Testis (tissue), 5 donors: ENCODE measurements at places on chromosomes 2 and 18. TPM values are rescaled to one million over a fixed set of nuclear protein-coding genes. Genes with fewer than 3 reads are reported as not detected.

DNA sequence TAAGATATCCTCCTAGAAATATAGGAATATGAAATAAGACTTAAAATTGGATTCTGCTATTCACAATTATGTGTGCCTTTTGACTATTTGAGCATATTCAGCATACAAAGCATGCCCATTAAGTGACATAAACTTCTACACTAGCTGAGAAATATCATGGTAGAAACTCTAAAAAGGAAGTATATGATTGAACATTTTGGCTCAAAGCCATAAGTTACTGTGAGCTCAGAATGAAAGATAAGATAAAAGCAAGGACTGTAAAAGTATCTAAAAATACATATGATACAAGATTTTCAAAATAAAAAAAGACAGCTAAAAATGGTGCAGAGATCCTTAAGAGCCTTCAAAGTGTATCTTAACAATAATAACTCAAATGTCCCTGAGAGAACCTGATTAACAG, 340.5 kb upstream of the SLC39A10 start:
- no peak for DNase-seq
- no peaks in the 10 kb centered on the region for H3K36me3 ChIP-seq
- H3K4me1 ChIP-seq: no peaks in the 10 kb centered on the region
- no peak overlapping the region for H3K27ac ChIP-seq
- no peaks in the 10 kb centered on the region for H3K27me3 ChIP-seq

DNA sequence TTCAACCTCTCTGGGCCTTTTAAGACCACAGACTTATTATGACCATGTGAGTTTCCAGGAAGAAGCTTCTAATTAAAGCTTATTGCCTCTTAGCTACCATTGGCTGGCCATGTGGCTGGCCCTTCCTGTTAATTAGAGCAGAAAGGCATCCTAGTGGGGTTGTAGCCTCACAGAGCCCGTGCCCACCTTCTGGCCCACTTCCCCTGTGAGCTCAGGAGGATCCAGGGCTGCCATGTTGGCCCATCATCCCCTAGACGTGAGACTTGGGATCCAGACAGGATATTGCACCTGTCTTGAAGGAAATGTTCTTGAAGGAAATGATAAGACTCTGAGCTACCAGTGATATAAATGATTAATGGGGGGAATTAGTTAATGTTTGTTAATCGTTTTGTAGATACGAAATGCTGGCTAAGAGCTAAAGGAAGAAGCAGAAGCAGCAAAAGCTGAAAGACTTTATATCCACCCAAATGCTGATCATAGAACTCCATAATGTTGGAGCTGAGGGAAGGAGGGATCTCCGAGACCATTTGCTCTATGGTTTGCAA, 255.4 kb downstream of the CLIP4 start:
- no peaks in the 10 kb centered on the region for H3K36me3 ChIP-seq
- H3K27ac ChIP-seq: no peak overlapping the region
- no peaks in the 10 kb centered on the region for H3K4me1 ChIP-seq
- H3K27me3 ChIP-seq: no peaks in the 10 kb centered on the region
- no peak overlapping the region for H3K4me3 ChIP-seq

DNA sequence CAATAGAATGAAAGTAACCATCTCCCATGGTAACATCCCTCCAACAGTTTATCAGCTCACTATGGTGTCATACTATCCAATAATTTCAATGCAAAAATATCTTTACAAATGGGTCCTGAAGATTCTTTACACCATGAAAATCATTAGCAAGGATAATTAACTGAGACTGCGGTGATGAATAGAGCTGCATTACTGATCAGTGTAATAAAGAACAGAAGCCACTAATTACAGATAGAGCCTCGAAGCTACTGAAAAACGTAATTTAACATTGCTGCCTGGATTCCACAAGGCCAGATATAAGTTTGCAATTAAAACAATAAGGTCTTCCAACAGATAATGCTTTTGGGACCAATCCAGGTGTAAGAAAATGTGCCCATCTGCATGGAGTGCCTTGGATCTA, 1245.8 kb upstream of the SLC39A10 start:
- H3K4me1 ChIP-seq: no peaks in the 10 kb centered on the region
- no peaks in the 10 kb centered on the region for H3K27me3 ChIP-seq
- DNase-seq: no peak
- no peak overlapping the region for H3K27ac ChIP-seq

DNA sequence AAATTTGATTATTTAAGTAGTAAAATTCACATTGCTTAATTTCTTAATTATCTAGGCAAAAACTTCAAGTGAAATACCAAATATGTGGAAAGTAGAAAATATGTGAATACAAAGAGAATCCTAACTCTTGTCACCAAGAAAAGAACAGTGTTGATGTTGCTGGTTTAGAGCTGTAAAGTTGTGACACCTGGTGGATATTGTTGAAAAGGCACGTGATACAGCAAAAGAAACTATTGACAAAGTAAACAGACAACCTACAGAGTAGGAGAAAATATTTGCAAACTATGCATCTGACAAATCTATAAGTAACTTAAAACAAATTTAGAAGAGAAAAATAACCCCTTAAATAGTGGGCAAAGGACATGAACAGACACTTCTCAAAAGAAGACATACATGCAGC, 25.6 kb upstream of the ZC3H15 start:
- no peak overlapping the region for H3K4me3 ChIP-seq
- H3K27ac ChIP-seq: no peak overlapping the region
- no peak for DNase-seq
- no peaks in the 10 kb centered on the region for H3K4me1 ChIP-seq

GRCh38 chr2:161055289-161055688, 104.9 kb upstream of the TANK start:
- H3K27me3 ChIP-seq: no peaks in the 10 kb centered on the region
- no peak for DNase-seq
- H3K27ac ChIP-seq: no peak overlapping the region
- no peaks in the 10 kb centered on the region for H3K36me3 ChIP-seq

GRCh38 chr2:4898706-4899105, 793.5 kb upstream of the SOX11 start:
- H3K4me3 ChIP-seq: no peak overlapping the region
- no peak for DNase-seq
- no peaks in the 10 kb centered on the region for H3K4me1 ChIP-seq
- H3K27me3 ChIP-seq: no peaks in the 10 kb centered on the region
- H3K27ac ChIP-seq: no peak overlapping the region
- H3K36me3 ChIP-seq: no peaks in the 10 kb centered on the region

- H3K27me3 ChIP-seq: no peaks in the 10 kb centered on the region
- peak; percentile 22 for DNase-seq
- peaks cover 8% of the 10 kb centered on the region for H3K4me1 ChIP-seq
- H3K4me3 ChIP-seq: peak within 1 kb of the TSS; percentile 40
Observed at GRCh38 chr2:68643011-68643873, at the start of gene PROKR1. Gene PROKR1, plus strand, starts transcription at chr2:68643579. Its CDS starts 2,243 bp downstream, at chr2:68645822.

GRCh38 chr2:8505311-8505920, 176.4 kb upstream of the ID2 start:
- H3K4me3 ChIP-seq: no peak overlapping the region
- DNase-seq: no peak
- H3K27ac ChIP-seq: no peak overlapping the region
- H3K36me3 ChIP-seq: no peaks in the 10 kb centered on the region
- peaks cover 5% of the 10 kb centered on the region for H3K4me1 ChIP-seq

GRCh38 chr18:58992301-58993231, 127.9 kb downstream of the ZNF532 start:
- no peaks in the 10 kb centered on the region for H3K36me3 ChIP-seq
- H3K4me1 ChIP-seq: no peaks in the 10 kb centered on the region
- no peaks in the 10 kb centered on the region for H3K27me3 ChIP-seq
- no peak overlapping the region for H3K4me3 ChIP-seq
- no peak for DNase-seq
- H3K27ac ChIP-seq: no peak overlapping the region

- no peaks in the 10 kb centered on the region for H3K36me3 ChIP-seq
- H3K4me3 ChIP-seq: no peak overlapping the region
- H3K27ac ChIP-seq: no peak overlapping the region
- peaks cover 4% of the 10 kb centered on the region for H3K4me1 ChIP-seq
- H3K27me3 ChIP-seq: no peaks in the 10 kb centered on the region
- DNase-seq: no peak
Observed at GRCh38 chr2:48566592-48567310, 36.8 kb downstream of the STON1 start.

DNA sequence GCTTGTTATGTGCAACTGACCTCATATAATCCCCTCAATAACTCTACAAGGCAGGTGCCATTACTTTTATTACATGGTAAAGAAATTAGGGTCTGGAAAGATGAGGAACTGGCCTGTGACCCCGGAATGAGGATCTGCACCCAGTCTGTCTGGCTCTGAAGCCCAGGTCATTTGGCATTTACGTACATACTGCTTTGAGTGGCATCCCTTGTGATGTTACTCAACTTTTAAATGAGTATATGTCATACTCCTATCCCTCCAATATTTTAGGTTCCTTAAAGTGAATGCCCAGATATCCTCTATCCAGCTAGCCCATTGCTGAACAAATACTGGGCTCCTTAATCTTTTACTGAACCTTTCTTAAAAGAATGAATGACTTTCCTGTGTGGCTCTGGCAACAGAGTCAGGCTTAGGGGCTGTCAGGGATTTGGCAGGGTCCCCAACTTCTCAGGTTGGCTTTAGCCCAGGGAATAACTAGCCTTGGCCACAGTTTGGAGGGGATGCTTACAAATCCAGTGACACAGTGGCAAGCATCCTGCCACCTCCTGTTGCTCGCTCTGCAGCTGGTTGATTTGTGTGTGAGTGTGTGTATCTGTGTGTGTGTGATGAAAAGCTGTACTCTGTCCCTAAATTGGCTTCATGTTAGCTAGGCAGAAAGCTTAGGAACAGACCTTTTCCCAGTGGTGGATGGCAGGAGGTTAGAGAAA, 3.4 kb upstream of the CXCR4 start:
- peaks cover 4% of the 10 kb centered on the region for H3K4me1 ChIP-seq
- DNase-seq: no peak
- H3K36me3 ChIP-seq: no peaks in the 10 kb centered on the region
- H3K4me3 ChIP-seq: no peak overlapping the region

DNA sequence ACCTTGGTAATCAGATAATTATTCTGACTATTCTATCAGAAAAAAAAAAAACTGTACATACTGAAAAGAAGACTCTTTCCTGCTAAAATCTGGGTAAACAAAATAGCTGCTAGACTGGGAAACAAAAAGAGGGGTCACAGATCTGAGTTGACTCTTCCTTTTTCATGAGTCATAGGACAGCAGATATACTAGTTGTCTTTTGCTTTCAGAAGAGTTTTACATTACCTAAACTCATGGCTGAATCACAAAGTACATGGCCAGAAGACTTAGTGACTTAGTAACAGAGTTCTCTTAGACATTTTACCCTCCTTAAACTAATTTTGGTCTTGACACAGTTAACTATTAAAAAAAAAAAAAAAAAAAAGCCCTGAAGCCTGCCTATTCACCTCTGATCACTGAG, 834.0 kb upstream of the FSHR start:
- no peaks in the 10 kb centered on the region for H3K27me3 ChIP-seq
- H3K27ac ChIP-seq: no peak overlapping the region
- no peak for DNase-seq

TLK1 gene
- total RNA-seq: 110 TPM

DYNAP gene
- total RNA-seq: 0.24 TPM
